ENCODE measurements at places on chromosomes 2 and 18. TPM values are rescaled to one million over a fixed set of nuclear protein-coding genes. Genes with fewer than 3 reads are reported as not detected.

The KCNJ3 gene
- not detected for total RNA-seq

DNA sequence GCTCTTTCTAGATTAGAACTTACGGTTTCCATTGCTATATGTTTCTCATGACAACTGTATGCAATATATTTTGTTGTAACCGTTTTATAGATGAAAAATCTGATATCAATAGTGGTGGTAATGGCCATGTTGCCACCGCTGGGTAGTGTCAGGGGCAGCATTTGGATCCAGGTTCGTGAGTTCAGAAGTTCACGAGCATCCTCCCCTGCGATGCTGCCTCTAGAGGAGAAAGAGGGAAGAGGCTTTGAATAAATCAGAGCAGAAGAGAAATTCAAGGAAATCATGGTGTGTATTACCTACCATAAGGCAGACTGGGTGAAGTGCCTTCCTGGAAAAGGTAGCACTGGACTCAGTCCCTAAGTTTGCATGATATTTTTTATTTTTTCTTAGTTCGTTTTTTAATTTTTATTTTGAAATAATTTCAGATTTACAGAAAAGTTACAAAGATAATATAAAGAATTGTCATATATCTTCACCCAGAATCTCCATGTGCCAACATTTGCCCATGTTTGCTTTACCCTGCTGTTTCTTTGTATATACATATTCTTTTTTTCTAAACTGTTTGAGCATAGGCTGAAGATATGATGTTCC, 3.3 kb upstream of the ZBTB7C start:
- no peak for ATAC-seq

- ATAC-seq = no peak
These were observed 120.2 kb upstream of the LRRTM4 start for GRCh38 chr2:77642339-77642738.

GRCh38 chr2:25418944-25419677, 77.4 kb upstream of the DNMT3A start:
- no peak for ATAC-seq

- ATAC-seq = no peak
These were observed 111.2 kb downstream of the BAZ2B start for GRCh38 chr2:159505196-159505595.

DNA sequence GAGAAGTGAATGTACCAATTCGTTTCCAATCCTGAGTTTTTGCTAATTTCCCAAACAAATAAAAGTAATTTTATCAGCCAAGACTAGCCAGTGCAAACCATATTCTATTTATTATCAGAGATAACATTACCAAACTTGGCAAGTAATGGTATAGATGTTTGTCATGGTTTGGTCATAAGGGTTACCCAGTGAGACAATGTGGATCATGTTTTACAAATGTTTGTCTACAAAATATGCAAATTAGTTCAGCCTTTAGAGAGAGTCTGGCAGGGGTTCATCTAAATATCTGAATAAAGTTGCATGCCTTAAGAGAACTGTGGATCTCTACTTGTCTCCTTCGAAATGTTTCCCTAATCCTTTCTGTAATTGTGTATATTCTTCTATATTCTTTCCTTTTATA, 152.2 kb downstream of the KCNH7 start:
- no peak for ATAC-seq

DNA sequence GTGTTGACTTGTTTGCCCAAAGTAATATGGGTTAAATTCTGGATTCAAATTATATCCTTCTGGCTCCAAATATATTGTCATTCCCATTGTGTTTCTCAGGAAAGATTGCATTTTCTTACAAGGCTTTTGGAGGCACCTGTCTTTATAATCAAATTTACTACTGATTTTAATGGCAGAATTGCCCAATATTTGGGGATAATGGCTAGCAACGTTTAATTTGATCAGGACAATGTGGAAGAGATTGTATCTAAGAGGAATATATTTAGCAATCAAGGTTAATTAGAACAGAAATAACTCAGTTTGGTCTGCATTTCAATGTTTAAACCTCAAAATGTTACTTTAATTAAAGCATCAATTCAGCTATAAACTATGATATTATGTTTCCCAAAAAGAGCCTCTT, 41.7 kb upstream of the ZNF804A start:
- ATAC-seq = no peak

The NT5DC4 gene
- not detected for total RNA-seq

The TRABD2A gene
- 28.6 TPM for total RNA-seq

DNA sequence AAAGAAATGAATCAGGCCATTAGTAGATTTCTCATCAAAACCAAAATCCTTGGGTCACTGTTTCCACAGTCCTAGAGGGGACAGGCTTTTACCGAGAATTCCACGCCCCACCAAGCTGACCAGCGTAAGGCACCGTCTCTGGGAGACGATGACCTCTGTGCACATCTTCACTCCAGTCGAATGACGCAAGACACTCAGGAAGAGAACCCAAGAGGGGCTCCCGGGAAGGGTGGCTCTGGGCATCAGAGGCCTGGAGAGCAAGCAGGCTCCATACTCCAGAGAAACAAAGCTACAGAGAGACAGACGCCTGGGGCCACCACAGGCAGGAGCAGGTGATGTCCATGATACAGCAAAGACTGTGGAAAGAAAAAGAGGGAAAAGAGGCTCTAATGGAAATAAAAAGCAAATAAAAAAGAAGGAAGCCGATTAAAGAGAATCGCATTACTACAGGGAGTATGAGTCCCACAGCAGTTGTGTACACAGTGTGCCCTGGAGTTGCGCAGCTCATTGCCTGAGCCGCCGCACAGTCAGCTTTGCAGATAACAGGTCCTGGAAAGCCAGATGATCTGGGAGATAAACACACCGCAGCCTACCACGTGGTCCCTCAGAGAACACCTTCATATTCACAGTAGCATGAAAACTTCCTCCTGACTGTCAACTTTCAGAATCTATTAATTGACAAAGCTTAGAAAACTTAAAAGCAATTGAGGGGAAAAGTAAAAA, 572.7 kb upstream of the SALL3 start:
- no peak for ATAC-seq

The ARHGAP25 gene
- total RNA-seq = 95.9 TPM

Measured in activated T-helper 17 cell treated with anti-CD3 and anti-CD28 coated beads, Interleukin-2, amount 50 U/mL, for 72 hours (primary cell).